ENCODE measurements at places on chromosomes 7 and 10. TPM values are rescaled to one million over a fixed set of nuclear protein-coding genes. Genes with fewer than 3 reads are reported as not detected.

PTF1A gene
- not detected for total RNA-seq

VIPR2 gene
- 0.97 TPM for total RNA-seq

ABCB4 gene
- total RNA-seq = 0.41 TPM

KIAA1549 gene
- total RNA-seq = 14.6 TPM

ASZ1 gene
- not detected for total RNA-seq

FAM237B gene
- not detected for total RNA-seq

SORBS1 gene
- total RNA-seq = 17.9 TPM

- DNase-seq = peak; percentile 19
Measured at GRCh38 chr10:47288236-47288635, 11.8 kb upstream of the GDF10 start.

GRCh38 chr7:53015463-53015862, 20.0 kb upstream of the POM121L12 start:
- no peak for DNase-seq

- DNase-seq = no peak
Measured at GRCh38 chr10:30705101-30705624, 75.6 kb upstream of the LYZL2 start.

Measured in endodermal cell (in vitro differentiated cells).